ENCODE measurements at places on chromosomes 2 and 18. TPM values are rescaled to one million over a fixed set of nuclear protein-coding genes. Genes with fewer than 3 reads are reported as not detected.

The FER1L5 gene
- total RNA-seq, result not detected

DNA sequence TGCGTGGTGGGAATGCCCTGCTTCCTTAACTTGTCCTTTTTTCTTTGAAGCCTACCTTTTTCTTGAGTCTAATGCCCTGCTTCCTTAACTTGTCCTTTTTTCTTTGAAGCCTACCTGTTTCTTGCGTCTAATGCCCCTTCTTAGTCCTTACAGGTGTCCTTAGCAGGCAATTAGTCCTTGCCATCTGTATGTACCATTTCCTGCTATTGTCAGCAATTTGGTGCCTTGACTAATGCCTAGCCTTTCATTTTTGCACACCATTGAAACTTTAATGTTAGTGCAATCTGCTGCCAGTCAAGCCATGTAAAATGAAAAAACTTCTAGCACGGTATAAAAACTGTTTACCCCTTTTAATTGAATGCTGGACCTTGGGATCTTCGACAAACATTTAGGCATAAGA is 4.3 kb downstream of the KDM3A start:
- DNase-seq, result no peak

DNA sequence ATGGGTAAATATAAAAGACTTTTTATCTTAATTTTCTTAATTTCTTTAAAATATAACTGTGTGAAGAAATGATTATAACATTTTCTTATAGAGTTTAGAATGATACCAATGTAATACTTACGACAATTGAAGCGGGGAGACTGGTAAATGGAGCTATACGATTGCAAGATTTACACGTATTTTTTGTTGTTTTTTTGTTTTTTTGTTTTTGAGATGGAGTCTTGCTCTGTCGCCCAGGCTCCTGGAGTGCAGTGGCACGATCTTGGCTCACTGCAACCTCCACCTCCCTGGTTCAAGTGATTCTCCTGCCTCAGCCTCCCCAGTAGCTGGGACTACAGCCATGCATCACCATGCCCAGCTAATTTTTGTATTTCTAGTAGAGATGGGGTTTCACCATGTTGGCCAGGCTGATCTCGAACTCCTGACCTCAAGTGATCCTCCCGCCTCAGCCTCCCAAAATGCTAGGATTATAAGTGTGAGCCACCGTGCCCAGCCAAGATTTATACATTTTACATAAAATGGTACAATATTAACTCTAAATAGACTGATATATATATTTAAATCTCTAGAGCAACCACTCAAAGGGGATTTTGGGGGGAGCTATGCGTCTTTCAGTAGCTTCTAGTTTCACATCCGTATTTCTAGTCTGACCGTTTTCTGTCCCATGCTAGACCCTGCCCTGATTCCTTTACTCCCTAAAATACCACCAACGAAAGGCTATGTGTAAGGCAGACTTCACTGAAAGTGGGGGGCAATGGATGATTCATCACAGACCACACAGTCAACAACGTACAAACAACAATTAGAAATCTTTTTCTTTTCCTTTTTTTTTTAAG is 28.2 kb upstream of the ATG16L1 start:
- no peak for DNase-seq

DNA sequence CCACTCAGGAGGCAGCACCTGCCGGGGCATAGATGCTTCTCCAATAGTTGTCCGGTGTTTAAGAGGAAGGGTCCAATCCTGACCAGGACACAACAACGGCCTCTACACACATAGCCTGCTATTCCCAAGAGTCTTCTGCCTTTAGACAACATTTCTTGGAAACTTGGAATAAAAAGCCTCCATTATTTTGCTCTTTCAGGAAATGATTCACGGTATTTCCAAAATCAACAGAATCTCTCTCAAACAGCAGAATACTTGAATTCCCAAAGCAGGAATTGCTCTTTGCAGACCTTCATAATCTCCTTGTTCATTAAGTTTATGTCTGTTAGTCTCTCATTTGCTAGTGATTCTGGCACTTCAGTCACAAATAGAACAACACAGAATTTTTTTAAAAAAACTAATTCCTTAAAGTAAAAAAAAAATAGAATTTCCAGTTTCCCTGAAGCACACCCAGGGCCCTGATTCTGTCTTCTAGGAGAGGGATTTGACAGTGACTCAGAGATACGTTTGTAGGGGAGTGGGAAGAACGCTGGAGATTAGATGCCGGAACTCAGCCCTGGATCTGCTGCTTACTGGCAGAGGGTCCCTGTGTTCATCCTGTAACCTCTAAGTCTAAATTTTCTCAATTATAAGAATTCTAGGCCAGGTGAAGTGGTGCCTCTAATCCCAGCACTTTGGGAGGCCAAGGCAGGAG is 74.7 kb downstream of the NAB1 start:
- DNase-seq, result no peak

- DNase-seq, result no peak
These were observed 115.1 kb upstream of the COPS8 start for GRCh38 chr2:236970656-236971010.

Data from Right ventricle myocardium superior (tissue), 1 donor.